Pulmonary artery endothelial cell (primary cell): ENCODE measurements at places on chromosomes 16 and 17. TPM values are rescaled to one million over a fixed set of nuclear protein-coding genes. Genes with fewer than 3 reads are reported as not detected.

GRCh38 chr17:77422748-77423113 is 282.0 kb downstream of the SEC14L1 start:
- DNase-seq = no peak

The PIRT gene
- total RNA-seq = not detected in 2 replicates

The CBFA2T3 gene
- total RNA-seq = not detected in 2 replicates

The ABCC6 gene
- 0.14 and 0.20 TPM in 2 replicates for total RNA-seq

The NAGPA gene
- total RNA-seq = 16.0 and 23.5 TPM in 2 replicates

The SKAP1 gene
- not detected in 2 replicates for total RNA-seq

DNA sequence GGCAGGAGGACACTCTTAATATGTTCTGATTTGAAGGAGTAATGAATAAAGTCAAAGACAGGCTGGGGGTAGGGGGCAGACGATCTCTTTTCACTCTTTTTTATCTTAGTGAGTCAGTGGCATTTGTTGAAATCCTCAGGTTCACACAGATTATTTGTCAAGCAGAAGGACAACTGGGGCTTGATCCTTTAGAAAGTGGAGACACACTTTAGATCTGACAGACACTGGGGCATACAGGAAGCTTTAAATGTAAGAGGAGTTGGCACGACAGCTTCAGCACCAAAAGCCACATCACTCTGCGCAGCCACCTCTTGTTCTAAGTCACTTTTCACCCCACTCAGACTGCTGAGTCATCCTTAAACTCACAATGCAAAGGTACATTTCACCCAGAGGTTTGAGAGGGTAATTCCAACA is 121.5 kb downstream of the STXBP4 start:
- no peak for DNase-seq
